ENCODE measurements at places on chromosomes 11 and 22. TPM values are rescaled to one million over a fixed set of nuclear protein-coding genes. Genes with fewer than 3 reads are reported as not detected.

- H3K27ac ChIP-seq = no peak overlapping the region
- no peak overlapping the region for H3K4me3 ChIP-seq
- peaks cover 22% of the 10 kb centered on the region for H3K4me1 ChIP-seq
- peaks cover 14% of the 10 kb centered on the region for H3K27me3 ChIP-seq
- DNase-seq = no peak
These were observed 7.2 kb downstream of the PHOX2A start for GRCh38 chr11:72236774-72237111.

- H3K36me3 ChIP-seq = no peaks in the 10 kb centered on the region
- H3K4me3 ChIP-seq = no peak overlapping the region
- no peak overlapping the region for H3K27ac ChIP-seq
- H3K4me1 ChIP-seq = no peaks in the 10 kb centered on the region
- no peaks in the 10 kb centered on the region for H3K27me3 ChIP-seq
These were observed 64.6 kb downstream of the ARFGAP3 start for GRCh38 chr22:42792453-42792908.

GRCh38 chr11:114065094-114065493 is 5.6 kb downstream of the ZBTB16 start:
- no peak for DNase-seq
- peaks cover 83% of the 10 kb centered on the region for H3K4me1 ChIP-seq
- H3K4me3 ChIP-seq = no peak overlapping the region
- H3K27me3 ChIP-seq = no peaks in the 10 kb centered on the region

Gene F2
- not detected for total RNA-seq

Gene MS4A4A
- 16.3 TPM for total RNA-seq
